ENCODE measurements at places on chromosomes 2 and 18.

DNA sequence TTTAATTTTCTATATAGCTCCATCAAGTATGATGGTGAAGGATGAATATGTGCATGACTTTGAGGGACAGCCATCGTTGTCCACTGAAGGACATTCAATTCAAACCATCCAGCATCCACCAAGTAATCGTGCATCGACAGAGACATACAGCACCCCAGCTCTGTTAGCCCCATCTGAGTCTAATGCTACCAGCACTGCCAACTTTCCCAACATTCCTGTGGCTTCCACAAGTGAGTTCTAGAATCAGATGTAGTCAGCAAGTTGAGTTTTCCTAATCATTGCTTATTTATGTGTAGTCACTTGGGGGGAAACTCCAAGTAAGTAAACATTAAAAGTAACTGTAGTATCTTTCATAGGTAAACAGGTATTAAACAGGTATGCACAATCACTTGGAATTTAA, 24.8 kb downstream of the SMAD4 start:
- no peak for DNase-seq

DNA sequence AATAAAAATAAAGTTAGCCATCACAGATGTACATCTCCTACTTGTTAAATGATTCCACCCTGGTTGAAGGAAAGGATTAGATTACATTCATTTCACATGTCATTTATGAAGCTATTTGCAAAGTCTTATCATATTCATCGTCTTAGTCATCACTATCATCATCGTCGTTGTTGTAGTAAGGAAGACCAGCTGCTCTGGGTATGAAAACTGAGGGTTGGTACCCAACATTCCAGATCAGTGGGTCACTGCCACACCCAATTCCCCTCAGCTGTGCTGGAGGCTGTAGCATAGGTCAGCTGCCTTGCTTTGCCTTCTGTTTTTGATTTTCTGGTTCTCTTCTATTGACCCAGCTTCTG, 20.9 kb upstream of the CCBE1 start:
- peak; percentile 80 for DNase-seq

DNA sequence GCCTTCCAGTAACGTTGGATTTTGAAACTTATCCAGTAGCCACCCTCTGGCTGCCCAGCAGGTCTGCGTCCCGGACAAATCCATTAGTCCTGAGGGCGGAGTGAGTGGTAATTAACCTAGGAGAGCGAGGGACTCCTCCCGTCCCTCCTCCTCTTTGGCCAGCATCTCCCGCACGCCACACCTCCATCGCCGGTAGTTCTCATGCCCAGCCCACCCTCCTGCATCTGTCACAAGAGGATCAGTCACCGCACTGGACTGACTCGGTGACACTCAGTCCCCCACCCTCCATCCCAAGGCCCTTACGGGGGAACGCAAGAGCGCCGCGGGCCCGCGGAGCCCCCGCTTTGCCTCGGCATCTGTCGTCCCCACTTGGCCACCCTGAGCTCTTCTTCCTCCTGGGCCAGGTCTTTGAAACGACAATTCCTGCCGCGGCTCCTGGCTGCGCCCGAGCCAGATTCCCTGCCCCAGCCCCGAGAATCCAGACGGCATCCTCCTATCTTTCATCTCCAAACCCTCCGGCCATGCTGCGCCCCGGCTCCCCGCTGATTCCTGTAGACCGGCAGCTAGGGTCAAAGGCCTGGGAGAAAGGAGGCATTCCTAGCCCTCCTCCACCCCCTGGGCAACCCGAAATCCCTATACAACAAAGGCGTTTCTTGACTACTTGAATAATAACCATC, 77.5 kb downstream of the EIF2AK3 start:
- DNase-seq: no peak

- DNase-seq: no peak
Measured at GRCh38 chr18:75694292-75694691, 266.8 kb upstream of the SMIM21 start.

- DNase-seq: no peak
Measured at GRCh38 chr18:49189772-49190171, 239.0 kb upstream of the SMAD7 start.

GRCh38 chr2:219230059-219230540, 494 bp downstream of the ANKZF1 start:
- DNase-seq: no peak

- DNase-seq: no peak
Measured at GRCh38 chr18:33828949-33829348, 250.9 kb downstream of the ASXL3 start.

GRCh38 chr2:206797376-206797775, 32.0 kb downstream of the FASTKD2 start:
- no peak for DNase-seq

DNA sequence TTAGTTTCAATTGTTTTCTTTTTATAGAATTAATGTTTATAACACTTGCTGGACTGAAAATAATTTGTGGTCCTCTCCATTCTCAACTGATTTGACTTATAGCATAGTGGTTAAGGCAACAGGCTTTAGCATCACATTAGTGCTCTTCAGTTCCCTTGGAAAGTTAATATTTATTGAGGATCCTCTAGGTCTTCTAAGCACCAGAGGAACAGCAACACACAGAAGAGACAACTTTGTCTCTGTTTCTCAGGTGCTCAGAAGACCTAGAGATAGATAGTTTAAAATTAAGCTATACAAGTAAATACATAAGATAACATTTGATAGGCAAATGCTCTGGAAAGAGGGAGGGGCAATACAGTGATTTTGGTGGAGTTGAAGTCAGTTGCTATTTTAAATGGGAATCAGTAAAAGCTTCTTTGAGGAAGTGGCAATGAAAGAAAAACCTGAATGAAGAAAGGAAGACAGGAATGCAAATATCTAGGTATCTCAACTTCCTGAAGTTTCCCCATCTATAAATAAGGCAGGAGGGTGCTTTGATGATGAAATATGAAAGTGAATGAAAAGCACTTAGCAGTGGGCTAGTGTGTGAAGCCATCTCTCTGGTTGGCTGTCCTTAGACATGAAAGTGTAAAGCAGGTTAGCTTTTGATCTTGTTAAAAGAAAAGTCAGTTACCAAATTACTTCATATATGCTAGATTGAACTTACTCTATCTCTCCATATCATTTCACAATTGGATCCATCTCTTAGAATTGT, 7.9 kb downstream of the NEUROD1 start:
- DNase-seq: no peak

DNA sequence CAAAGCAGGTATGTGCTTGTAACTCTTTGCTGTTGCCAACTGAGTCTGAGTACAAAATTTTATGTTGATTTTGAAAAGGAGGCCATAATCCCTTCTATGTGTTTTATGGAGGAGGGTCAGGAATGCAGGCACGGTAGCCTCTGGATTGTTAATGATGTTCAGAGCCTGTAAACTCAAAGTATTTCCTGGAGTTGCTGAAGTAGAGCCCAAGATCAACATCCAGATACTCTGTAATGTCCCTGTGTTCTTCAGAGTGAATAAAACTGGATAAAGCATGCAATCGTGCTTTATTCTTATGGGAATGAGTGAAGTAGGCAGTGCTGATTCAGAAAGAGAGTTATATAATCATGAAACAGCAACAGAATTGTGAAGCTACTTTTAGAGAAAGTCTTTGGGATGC, 61.8 kb upstream of the CHRNA1 start:
- no peak for DNase-seq

DNA sequence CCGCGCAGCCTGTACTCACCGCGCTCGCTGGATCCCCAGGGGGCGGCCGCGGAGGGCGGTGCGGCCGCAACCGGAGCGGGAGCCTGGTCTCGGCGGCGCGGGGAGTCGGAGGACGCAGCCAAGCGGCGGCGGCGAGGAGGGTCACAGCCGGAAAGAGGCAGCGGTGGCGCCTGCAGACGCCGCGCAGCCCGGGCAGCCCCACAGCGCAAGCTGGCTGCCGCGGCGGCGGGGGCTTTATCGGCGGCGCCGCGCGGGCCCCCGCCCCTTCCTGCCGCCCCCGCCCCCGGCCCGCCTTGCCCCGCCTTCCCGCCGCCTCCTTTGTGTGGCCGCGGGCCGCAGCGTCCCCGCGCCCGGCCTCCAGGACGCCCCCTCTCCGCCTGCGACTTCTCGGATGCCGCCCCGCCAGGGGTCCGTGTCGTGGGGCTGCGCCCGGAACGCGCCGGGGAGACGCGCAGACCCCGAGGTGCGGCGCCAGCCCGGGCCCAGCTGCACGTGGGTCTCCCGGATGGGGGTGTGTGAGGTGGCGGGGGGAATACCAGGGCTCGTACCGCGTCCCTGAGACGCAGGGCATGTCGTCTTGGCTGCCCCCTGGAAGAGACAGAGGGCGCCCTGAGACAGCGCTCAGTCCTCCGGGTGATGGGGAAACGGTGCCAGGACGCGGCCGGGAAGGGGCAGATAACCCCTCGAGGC, at the start of gene SERPINE2:
TSS of gene SERPINE2 (minus strand) at position 207 of the 690 bp plus-strand sequence. CDS start 37,386 bp downstream, outside the sequence.
- DNase-seq: no peak

- DNase-seq: no peak
Measured at GRCh38 chr18:22168360-22168921, 948 bp upstream of the GATA6 start.

GRCh38 chr2:28358668-28359201, 33.9 kb upstream of the FOSL2 start:
- no peak for DNase-seq

DNA sequence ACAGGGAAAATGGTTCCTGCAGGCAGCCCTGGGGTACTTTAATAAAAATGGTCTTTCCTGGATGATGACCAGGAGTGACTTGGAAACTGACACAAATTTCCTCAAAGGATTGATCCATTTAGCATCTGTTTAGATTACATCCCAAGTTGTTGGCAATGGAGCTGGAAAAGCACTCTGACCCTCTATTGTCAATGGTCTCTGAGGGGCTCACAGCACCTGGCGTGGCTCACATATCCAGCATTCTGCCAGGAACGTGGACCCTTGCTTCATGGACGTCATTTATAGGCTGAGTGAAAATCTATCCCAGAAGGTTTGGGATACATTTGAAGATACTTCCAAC, 43.8 kb downstream of the SERTAD2 start:
- DNase-seq: no peak

DNA sequence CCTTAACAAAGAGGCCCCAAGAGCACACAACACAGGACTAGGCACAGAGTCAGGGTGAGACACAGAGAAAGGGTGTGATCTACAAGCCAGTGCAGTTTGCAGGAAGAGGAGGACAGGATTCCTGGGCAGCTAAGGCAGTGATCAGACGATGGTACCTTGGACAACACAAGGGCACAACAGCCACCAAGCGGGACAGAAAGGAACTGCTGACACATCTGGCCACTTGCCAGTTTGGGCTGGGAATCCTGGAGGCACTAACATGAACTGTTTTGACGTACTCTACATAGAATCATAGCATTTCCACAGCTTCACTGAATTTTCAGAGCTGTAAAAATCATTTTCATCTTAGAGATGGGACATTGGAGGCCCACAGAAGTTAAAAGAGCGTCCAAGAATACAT, 221.5 kb upstream of the SLC35G4 start:
- no peak for DNase-seq

DNA sequence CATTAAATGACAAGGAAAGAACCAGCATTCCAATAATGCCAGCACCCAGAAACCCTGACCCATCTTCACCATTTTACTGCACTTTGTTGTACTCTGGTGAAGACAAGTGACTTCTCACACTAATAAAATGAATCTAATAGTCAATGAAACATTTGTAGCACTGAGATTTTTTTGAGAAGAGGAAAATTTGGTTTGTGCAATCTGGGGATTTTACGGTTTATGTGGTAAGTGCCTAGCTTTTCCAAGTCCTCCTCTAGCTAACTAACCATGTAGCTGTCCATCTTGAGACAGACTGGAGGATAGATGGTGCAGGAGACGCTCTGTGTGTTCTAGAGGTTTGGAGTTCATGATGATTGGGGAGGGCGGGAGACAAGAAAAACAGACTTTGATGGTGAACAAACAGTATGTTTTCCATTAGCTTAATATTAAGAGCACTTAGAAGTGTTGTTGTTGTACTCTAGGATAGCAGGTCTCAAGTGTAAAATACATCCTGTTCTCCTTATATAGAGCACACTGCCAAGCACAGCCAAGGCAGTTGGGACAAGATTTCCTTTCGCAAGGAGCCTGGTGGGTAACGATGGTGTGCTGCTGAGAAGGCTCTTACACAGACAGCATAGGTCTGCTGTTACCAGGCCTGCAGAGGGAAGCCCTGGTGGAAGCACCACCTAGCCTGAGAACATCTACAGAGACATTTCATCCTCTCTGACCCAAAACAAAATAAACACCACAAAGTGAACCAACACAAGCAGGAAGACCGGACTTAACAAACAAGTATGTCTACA, 83.7 kb downstream of the BCL11A start:
- no peak for DNase-seq

GRCh38 chr2:30147715-30148610, 1.2 kb downstream of the YPEL5 start:
- no peak for DNase-seq

- no peak for DNase-seq
Measured at GRCh38 chr18:77132369-77133050, at the start of gene MBP. Gene MBP, minus strand, starts transcription at chr18:77132783. Its CDS starts 27,522 bp downstream, at chr18:77105261.

- no peak for DNase-seq
Measured at GRCh38 chr18:28767201-28767600, 590.3 kb upstream of the CDH2 start.

GRCh38 chr2:109614715-109615636, 812 bp downstream of the SOWAHC start:
- DNase-seq: no peak

- no peak for DNase-seq
Measured at GRCh38 chr2:239892441-239893235, 132.5 kb downstream of the NDUFA10 start.

- no peak for DNase-seq
Measured at GRCh38 chr2:75241696-75242095, 42.4 kb upstream of the TACR1 start.

- no peak for DNase-seq
Measured at GRCh38 chr18:48024881-48025660, 94.6 kb upstream of the SMAD2 start.

DNA sequence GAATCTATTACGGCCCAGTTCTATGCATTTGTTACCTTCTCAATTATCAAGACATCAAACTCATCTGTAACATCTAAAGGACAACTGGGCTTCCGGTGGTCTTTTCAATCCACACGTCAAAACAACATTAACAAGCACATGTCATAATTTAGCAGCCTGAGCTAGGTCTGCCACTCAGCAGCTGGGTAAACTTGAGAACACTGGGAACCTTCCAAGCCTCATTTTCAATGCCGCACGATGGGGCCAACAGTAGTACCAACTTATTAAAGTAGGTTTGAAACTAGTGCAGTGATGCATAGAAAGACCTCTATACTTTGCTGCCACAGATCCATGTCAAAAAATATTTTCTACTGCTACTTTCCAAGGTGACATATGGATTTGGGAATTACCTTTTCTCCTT, 60.4 kb downstream of the COL4A4 start:
- DNase-seq: no peak

GRCh38 chr2:217943446-217944321, 59.1 kb downstream of the TNS1 start:
- no peak for DNase-seq
